ENCODE measurements at places on chromosomes 2 and 18.

DNA sequence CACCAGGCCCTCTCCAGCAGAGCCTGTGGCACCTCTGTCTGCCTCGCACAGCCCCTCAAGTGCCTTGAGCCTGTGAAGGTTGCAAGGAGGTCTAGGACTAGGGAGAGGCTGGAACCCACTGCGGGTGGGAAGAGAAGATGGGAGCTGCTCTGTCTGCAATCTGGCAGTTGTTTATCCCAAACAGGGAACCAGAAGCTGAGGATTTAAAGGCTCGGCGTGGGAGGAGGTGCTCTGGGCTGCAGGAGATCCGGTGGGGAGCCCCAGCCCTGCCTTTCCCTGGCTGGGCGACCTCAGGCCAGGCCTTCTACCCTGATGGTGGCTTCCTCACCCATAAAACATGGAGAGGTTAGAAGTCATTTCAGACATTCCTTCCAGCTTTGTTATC lies 174.1 kb downstream of the SMAD7 start:
- DNase-seq, result no peak

DNA sequence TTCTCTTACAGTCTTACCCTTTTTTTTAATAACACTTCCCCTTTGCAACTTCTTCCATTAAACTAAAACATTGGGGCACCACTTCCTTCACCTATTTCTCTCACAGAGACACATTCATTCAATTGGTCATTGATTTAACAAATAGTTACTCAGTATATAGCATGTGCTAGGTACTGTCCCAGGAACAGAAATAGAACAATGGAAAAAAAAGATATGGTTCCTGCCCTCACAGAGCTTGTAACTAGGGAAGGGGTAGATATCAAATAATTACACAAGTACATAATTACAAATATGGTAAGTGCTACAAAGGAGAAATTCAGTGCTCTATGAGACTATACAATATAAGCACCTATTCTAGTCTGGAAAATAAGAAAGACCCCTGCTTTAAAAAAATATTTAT lies 165.5 kb upstream of the RBBP8 start:
- no peak for DNase-seq

GRCh38 chr2:26581266-26581990 lies 59.7 kb downstream of the CIB4 start:
- DNase-seq, result peak; percentile 35

DNA sequence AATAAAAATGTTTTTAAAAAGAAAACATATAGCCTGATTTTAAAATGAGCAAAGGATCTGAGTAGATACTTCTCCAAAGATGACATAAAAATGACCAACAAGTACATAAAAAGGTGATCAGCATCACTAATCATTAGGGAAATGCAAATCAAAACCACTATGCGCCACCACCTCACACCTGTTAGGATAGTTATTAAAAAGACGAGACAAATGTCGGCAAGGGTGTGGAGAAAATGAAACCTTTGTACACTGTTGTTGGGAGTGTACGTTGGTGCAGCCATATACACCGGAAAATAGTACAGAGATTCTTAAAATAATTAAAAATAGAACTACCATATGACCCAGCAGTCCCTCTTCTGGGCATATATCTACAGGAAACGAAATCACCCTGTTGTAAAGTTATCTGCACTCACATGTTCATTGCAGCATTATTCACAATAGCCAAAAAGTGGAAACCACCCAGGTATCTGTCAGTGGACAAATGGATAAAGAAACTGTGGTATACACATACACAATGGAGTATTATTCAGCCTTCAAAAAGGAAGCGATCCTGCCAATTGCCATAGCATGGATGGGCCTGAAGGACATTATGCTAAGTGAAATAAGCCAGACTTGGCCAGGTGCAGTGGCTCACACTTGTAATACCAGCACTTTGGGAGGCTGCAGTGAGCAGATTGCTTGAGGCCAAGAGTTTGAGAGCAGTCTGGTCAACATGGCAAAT lies 91.6 kb downstream of the PRKRA start:
- DNase-seq, result no peak

DNA sequence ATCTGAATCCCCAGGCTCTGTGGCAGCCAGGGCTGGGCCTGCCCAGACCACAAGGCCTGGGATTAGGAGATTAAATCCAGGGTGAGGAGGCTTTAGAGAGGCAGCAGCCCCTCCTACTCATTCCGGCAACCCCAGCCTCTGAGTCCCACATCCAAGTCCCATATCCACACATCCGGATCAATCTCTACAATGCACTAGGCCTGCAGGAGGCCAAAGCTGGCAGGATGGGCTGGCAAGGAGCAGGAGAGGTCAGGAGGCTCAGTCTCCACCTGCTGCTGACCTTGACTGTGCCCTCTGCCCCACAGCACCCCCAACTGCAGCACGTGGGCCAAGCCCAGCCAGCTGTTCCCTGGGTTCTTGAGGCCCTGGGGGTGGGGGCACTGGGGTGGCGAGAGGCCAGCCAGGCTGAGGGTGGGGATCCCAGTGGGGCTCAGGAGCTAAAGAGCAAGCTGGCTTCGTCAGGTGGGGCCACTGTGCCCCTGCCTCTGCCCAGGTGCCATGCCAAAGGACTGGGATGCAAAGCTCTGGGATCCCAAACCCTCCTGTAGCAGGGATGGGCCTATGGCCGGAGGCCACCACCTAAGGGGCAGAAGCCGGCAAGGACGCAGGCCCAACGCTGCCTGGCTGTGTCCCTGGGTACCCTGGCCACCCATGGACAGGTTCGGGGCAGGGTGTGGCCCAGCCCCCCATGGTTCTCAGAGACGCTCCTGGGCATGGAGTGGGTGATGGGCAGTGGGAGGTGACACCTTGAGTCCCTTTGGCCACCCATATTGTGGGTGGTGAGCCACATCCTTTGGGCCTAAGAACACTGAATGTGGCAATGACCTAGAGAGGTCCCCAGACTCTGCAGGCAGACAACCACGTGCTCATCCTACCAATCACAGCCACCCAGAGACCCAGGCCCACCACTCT lies 3.2 kb downstream of the KIF1A start:
- DNase-seq, result peak; percentile 30

GRCh38 chr2:160275656-160276055 lies 75.6 kb upstream of the ITGB6 start:
- DNase-seq, result no peak

GRCh38 chr18:38900445-38900844 lies 1334.8 kb upstream of the CELF4 start:
- no peak for DNase-seq

DNA sequence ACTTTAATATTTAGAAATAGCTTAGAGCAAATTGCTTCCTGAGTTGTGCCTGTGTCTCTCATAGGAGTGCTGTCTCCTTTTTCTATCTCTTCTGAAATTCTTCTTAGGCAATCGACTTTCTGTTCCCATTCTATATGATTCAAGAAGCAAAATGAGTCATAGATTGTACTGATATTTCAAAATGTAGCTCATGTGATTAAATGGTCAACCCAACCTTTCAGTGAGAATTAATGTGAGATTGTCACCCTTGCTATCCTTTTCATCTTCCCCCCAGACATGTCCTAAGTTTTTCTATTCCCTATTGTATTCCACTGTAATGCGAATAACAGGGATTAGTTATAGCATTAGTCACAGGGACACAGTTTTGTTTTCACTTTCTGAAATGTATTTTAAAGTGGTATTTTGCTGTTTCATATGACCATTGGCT lies 413.6 kb downstream of the THSD7B start:
- DNase-seq, result no peak

GRCh38 chr18:463403-463802 lies 37.1 kb downstream of the COLEC12 start:
- no peak for DNase-seq

DNA sequence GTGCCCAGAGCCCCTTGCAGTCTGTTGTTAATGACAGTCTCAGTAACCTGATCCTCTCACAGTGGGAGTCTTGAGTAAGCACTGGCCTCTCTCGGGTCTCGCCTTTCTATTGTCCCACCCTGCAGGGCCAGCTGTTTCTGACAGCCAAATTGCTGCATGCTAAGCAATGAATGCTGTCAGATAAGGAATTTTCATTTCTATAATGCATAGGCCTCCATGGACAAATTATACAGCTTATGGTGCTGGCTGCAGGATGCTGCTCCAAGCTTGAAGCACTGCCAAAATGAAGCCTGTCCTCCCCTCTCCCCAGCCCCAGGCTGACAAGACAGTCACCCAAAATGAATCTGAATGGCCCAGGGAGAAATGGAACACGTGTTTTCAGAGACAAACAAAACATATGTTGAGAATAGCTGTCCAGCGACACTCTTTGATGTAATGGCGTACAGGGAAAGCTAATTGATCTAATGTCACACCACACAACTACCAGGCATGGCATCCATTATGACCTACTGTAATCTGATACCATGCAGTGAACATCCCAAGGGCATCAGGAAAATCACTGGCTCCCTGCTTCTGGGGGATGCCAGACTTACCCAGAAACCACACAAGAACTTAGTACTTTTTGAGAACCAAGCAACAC lies 36.8 kb downstream of the ACVR1 start:
- DNase-seq, result peak; percentile 91

DNA sequence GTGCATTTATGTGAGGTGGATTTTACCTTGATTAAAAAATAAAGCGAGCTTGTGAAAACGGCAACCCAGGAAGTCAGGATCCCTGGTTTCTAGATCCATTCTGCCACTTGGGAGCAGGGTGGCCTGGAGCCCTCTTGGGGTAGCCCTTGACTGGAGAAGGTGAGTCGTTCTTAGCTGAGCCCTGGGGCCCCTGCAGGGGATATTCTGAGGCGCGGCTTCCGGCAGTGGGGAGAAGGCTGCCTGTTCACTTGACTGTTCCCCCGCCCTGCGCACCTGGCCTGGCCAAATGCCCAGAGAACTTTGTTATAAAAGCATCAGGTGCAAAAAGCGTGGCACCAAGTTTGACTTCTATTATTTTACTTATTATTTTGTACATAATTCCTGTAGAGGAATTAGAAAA lies 221.9 kb downstream of the DYSF start:
- peak; percentile 40 for DNase-seq

DNA sequence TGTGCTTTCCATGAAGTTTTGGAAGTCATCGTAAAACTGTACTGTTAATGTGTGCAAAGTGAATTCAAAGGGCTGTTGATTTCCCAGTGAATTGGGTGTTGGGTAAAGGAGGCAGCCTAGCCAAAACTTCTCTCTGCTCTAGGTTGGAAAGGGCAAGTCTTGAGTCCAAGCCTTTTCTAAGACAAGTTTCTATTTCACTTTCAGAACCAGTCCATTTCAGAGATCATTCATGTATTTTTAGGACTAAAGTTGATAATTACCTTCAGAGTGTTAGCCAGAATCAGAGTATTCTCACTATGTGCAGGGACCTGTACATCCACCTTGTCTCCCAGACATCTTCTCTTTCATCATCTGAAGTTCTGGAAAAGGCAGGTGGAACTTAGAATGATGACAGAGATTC lies 636.1 kb upstream of the KLHL29 start:
- no peak for DNase-seq

GRCh38 chr2:179106676-179107428 lies 56.9 kb upstream of the CCDC141 start:
- DNase-seq, result no peak

DNA sequence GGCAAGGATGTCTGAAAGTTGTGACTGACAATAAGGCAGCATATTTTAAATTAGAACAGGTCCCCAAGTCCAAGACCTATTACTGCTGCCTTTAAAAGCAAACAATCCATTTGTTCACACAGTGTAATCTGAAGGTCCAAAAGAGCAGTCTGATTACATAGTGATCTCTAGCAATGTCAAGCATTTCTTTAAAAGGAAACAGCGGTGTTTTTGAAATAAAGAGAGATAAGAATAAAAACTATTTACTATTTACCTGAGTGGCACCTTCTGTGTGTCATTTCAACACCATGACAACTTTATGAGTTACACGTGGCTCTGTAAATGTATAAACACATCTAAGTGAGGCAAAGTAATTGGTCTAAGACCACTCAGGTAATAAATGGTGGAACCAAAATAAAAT lies 1009.9 kb upstream of the CNTNAP5 start:
- no peak for DNase-seq

DNA sequence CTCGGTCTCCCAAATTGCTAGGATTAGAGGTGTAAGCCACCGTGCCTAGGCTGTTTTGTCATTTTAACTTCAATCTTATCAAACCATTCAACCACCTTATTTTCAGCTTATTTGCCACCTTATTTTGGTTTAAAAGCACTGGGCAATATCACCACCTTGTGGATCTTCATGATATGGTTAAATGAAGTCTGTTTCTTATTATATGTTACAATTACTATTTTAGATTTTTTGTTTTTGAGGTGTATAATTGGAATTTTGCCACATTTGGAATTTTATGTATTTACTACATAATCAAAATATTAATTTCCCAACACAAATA lies 43.8 kb upstream of the SCN9A start:
- no peak for DNase-seq

GRCh38 chr2:177063331-177063730 lies 149.3 kb upstream of the HNRNPA3 start:
- DNase-seq, result no peak

DNA sequence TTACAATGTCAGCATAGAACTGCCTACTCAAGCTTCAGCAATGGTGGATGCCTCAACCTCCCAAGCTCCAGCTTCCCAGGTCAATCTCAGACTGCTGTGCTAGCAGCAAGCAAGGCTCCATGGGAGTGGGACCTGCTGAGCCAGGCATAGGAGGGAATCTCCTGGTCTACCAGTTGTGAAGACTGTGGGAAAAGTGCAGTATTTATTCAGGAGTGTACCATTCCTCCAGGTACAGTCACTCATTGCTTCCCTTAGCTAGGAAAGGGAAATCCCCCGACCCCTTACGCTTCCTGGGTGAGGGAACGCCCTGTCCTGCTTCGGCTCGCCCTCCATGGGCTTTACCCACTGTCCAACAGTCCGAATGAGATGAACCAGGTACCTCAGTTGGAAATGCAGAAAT lies 130.3 kb downstream of the ADCYAP1 start:
- DNase-seq, result no peak

- no peak for DNase-seq
These were observed 89.2 kb downstream of the SH3RF3 start for GRCh38 chr2:109218087-109218791.

- DNase-seq, result no peak
These were observed 279.0 kb downstream of the KIAA1328 start for GRCh38 chr18:37107748-37108522.

- no peak for DNase-seq
These were observed 86.9 kb downstream of the SOS1 start for GRCh38 chr2:39033980-39034379.

GRCh38 chr18:36262971-36263370 lies 34.5 kb upstream of the FHOD3 start:
- DNase-seq, result no peak

GRCh38 chr18:71209944-71210343 lies 921.1 kb downstream of the SOCS6 start:
- no peak for DNase-seq

DNA sequence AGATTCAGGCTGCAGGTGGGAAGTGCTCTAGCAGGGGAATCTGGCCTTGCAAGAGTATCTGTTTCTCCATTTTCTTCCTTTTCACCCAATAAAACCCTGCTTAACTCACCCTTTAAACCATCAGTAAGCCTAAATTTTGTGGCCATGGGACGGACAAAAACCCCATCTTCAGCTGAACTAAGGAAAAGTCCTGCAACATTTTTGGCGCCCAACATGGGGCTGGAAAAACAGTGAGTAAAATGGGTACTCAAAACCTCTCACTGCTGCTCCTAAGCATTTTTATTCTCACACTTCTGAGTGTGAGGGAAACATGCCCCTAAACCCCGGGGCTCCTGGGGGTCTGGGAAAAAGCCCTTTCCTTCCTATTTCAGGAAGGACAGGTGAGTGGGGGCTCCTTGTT lies 414.3 kb downstream of the ZNF804A start:
- DNase-seq, result peak; percentile 49

Data from endodermal cell (in vitro differentiated cells).